Fibroblast of villous mesenchyme (primary cell): ENCODE measurements at places on chromosomes 6 and 20.

GRCh38 chr6:159100395-159101182 is 55.8 kb upstream of the TAGAP start:
- DNase-seq = no peak

GRCh38 chr6:12804952-12805645 is 88.5 kb downstream of the PHACTR1 start:
- no peak for DNase-seq

DNA sequence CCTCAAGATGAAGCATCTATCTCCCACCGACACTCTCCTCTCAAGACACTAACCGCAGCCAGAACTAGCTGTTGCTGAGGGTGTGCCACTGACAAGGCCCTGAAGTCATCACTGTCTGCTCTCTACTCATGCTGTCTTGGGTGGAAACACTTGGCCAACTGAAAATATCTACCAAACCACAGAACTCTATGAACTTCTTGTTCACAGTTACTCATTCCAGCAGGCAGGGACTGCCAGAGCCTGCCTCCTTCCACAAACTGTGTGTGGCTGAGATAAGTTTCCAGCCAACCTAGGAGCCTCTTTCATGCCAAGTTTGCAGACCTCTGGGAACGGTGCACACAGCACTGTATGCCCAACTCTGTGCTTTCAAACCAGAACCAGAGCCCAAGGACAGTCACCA is 45.5 kb upstream of the NXT1 start:
- DNase-seq = no peak

DNA sequence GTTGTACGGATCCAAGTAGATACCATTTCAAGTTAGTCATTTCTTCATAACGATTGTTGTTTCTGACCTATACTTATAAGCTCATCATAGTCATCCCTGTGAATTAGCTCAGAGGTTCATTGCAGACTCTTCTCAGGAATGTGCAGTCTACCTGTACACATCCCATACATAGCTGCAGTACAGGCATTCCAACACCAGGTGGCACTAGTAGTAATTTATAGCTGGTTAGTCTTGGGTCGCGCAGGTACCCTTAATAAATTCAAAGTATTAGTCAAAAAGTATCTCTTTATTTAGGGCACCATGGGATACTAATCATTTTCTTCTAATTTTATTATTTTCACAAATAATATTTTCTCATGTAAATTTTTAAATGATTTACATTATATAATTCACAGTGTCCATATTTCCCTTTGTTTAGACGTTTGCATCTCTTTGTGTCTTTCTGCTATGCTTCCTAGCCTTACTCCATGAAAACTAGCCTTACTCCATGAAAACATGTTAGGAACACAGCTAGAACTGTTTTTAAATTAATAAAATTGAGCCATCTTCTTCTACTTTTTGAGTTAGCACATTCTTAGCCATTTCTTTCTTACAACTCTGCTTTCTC is 128.6 kb upstream of the FAM83B start:
- peak; percentile 54 for DNase-seq

DNA sequence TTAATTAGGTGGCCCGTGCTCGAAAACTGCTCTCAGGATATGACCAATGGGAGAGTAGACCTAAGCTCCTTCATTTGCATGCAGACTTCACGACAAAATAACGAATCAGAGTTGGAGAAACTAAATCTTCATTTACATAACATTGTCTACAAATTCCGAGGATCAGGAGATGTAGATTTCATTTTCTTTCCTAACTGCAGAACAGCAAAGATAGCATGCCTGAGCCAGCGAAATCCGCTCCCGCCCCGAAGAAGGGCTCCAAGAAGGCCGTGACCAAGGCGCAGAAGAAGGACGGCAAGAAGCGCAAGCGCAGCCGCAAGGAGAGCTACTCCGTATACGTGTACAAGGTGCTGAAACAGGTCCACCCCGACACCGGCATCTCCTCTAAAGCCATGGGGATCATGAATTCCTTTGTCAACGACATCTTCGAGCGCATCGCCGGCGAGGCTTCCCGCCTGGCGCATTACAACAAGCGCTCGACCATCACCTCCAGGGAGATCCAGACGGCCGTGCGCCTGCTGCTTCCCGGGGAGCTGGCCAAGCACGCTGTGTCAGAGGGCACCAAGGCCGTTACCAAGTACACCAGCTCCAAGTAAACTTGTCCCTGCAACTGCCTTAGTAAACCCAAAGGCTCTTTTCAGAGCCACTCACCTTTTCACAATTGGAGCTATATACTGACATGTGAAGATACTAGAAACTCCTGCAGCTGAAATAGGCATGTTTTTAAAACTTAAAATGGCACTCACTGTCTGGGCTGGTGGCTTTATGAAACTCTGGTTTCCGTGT is 96.5 kb downstream of the HFE start:
- peak; percentile 94 for DNase-seq

DNA sequence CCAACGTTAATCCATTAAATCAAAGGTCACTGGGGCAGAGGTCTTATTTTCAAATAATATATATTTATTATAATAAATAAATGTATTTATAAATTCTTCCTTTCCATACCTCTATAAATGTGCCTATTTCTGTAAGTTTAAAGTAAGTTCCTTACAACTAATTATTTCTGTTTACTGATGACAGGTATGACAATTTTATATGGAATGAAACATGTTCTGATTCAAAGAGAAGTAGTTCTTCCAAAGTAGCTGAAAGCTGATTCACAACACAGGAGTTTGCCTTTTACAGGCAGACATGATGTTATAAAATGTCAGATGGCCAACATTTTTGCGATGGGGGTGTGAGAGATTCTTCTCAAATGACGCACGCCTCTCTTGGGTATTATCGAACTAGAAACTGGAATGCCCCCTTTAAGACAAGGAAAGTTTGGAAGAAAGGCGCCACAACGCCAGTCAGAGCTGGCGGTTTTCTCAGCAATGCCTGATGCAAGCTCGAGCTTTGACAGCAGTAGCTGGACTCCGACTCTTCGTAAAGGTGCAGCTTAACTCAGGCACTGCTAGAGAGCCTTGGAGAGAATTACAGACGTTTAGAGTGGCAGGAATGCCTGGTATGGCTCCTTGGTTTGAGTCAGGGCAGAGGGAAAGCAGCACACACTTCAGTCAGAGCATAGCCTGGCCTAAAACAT is 92.1 kb downstream of the FOXC1 start:
- DNase-seq = peak; percentile 58

DNA sequence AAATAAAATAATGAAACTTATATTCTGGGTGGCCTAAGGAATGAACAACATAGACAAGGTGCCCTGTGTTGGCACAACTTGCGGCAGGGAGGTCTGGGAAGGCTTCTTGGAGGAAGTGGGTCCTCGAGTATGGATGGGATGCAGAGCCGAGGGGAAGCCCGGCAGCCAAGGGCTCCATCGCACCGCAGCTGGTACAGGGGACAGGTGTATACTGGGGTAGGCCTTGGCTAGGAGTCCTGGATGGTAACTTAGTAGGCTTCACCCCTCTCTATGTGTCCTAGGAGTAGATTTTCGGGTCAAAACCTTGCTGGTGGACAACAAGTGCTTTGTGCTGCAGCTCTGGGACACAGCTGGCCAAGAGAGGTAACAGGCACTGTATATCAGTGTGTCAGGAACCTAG is 28.0 kb downstream of the RAB44 start:
- DNase-seq = no peak

DNA sequence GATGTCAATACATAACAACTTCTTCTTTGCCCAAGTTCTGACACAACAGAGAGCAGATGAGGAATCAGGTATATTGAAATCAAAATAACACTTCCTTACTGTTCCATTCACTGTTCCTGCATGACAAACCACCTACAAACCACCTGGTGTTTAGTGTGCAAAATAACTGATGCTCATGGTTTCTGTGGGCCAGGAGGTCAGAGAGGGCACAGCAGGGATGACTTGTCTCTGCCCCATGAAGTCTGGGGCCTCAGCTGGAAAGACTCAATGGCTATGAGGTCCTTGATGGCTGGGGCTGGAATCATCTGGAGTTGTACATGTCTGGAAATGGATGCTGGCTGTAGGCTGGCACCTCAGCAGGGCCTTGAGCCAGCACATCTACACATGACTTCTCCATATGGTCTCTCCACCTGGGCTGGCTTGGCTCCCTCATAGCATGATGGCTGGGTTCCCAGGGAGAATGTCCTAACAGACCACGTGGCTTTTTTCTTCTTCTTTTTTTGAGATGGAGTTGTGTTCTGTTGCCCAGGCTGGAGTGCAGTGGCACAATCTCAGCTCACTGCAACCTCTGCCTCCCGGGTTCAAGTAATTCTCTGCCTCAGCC is 7.4 kb upstream of the COX4I2 start:
- DNase-seq = peak; percentile 21

DNA sequence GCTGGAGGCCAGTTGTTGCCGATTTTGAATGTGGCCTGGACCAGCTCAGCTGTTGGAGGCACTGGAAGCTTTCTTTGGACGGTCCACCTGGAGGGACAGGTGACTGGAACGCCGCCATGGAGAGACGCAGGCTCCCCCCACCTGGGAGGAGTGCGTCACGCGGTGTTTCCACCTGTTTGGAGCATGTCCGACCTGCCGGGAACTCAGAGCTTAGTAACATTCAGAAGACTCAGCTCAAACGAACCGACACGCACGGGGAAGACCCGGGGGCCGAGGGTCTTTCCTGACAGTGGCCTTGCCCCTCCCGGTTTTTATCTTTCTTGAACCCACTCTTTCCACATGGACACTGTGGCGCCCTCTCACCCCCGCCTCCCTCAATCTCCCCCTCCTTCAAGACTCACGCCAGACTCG is 141.6 kb downstream of the SMOC2 start:
- no peak for DNase-seq

DNA sequence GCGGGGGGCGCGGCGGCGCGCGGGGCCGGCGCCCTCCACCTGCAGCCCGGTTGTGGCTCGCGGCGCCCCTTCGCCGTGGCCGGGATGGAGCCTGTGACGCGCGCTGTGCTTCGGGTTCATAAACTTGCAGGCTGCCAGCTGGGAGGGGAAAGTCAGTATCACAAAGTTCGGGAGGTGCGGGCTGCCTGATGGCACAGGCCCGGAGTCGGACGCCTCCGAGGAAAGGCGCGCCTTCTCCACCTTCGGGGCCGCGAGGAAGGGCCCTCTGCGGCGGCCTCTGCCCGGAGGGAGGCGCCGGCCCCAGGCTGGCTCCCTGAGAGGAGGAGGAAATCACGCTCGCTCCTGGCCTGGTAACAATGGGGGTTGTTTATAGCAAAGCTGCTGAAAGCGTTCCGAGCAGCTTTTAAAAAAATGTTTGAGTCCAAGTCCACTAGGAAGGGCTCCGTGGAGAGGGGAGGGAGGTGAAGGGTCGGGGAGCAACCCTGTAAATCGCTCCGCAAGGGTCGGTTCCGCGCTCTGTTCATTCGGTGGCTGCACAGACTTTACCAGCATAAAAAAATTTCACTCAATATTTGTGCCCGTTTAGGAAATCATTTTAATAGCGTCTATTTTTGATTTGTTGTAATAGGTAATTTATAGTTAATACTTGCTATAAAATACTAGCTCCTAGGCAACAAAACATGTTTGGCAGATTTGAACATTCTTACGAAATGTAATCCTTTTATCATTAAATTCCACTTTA is 1.0 kb downstream of the AFDN start:
- peak; percentile 31 for DNase-seq

- DNase-seq = no peak
Measured at GRCh38 chr6:108948181-108948661, 100.0 kb downstream of the ARMC2 start.

DNA sequence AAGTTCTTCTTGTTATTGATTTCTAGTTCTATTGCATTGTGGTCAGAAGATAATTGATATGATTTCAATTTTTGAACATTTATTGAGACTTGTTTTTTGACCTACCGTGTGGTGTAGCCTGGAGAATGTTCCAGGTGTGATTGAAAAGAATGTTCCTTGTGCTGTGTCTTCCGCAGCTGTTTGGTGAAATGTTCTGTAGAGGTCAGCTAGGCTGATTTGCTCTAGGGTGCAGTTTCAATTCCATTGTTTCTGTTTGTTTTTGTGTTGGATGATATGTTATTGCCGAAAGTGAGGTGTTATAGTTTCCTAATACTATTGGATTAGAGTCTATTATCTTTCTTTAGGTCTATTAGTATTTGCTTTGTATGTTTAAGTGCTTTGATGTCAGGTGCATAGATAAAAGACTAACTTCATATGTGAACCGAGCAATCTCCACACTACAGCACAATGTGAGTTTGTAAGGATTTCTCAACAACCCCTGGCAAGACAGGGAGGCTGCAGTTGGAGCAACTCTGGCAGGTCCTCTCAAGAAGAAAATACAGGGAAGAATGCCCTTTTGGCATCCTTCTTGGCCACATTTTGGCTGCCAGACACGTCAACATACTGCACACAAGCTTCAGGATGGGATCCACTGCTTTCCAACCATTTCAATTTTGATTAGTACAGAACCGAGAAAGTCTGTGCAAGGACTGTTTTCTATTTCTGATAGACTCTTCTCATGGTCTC is 320.7 kb downstream of the RNF144B start:
- DNase-seq = no peak

GRCh38 chr6:2818593-2818992 is 23.1 kb downstream of the SERPINB1 start:
- peak; percentile 45 for DNase-seq

- no peak for DNase-seq
Measured at GRCh38 chr6:43216200-43216599, 13.1 kb downstream of the DNPH1 start.

GRCh38 chr6:36160147-36160760 is 29.9 kb downstream of the MAPK13 start:
- DNase-seq = peak; percentile 28

DNA sequence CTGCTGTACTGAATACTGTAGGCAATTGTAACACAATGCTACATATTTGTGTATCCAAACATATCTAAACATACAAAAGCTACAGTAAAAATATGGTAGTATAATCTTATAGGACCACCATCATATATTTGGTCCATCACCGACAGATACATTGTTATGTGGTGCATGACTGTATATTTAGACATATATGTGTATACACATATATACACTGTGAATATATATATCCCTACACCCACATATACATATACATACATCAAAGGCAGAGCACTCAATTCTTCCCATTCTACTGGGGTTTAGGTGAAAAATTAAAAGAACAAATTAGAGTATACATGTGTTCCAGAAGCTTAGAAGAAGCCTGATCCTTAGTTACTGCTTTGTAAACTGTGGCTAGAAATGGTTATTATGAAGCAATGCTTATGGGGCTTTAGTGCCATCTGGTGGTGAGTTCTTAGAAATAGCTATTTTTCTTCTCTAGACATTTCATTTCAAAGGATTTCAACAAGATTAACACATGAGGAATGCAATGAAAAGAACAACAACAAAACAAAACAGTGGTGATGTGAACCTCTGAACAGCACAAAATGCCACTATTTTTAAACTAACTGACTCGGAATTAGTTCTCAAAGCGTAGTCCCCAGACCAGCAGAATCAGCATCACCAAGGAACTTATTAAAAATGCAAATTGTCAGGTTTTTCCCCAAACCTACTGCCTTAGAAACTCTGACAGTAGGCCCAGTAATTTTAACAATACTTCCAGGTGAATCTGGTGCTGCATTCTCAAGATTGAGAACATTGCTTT is 38.0 kb downstream of the PKHD1 start:
- peak; percentile 41 for DNase-seq
